AG04449 (cell line): ENCODE measurements at places on chromosomes 2 and 18.

- DNase-seq: no peak
Measured at GRCh38 chr18:8504880-8505435, 104.3 kb upstream of the RAB12 start.

- DNase-seq: no peak
Measured at GRCh38 chr2:108588070-108588668, 53.9 kb downstream of the LIMS1 start.

DNA sequence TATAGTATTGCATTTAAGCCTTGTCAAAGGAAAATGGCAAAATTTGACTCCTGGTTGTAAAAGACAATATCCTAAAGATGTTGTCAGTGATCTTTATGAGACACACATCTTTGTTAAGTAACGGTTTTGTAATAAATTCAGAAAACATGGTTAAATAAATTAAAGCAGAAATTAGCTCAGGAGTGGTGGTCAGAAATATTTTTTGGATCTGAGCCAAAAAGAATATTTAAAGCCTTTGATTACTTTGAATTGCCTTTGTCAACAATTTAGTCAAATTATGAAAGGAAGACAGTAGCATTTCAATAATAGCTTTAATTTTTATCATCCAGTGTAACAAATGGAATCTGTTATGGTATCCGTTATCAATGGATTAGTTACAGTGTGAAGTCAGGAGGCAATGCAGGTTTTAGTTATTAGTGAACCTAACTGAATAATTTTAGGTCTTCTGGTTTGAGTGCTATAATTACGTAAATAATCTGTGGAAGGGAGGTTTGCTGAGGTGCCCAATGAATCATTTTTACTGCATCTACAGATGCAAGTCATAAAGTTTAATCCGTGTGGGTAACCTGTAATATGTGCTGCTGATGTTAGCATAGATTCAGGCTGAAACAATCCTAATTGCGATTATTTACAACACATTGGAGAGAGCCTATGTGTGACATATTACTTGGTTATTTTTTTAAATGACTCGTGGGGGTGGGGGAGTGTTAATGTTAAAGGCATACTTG lies 42.7 kb downstream of the SMAD4 start:
- no peak for DNase-seq

- DNase-seq: no peak
Measured at GRCh38 chr2:127217470-127218325, 2.4 kb downstream of the CYP27C1 start.

GRCh38 chr2:188892636-188893035 lies 81.5 kb upstream of the COL3A1 start:
- no peak for DNase-seq

DNA sequence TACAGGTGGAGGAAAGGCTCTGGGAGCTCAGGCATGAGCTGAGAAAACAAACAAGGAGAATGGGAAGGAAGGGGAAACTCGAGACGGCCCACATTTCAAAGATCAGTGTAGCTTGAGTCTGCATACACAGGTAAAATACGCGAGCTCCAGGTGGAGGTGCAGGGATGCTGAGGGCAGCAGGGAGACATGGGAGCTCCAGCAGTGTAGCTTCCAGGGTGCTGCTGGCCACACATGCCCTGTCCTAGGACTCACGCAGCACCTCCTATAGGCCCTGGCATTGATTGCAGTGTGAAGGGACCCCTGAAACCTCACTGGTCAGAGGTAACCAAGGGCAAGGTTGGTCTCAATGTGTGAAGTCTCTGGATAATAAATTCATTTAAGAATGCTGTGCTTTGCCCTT lies 362.8 kb upstream of the HS6ST1 start:
- DNase-seq: no peak

GRCh38 chr2:18176679-18177215 lies 298.3 kb downstream of the KCNS3 start:
- DNase-seq: no peak

DNA sequence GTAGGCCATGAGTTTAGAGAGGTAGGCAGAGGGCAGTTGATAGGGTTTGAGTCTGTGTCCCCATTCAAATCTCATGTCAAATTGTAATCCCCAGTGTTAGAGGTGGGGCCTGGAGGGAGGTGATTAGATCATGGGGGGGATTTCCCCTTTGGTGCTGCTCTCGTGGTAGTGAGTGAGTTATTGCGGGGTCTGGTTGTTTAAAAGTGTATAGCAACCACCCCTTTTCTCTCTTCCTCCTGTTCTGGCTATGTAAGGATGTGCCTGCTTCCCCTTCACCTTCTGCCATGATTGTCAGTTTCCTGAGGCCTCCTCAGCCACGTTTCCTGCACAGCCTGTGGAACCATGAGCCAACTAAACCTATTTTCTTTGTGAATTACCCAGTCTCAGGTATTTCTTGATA lies 25.5 kb downstream of the MARCHF4 start:
- DNase-seq: no peak

GRCh38 chr2:3606370-3607201 lies 11.7 kb downstream of the COLEC11 start:
- no peak for DNase-seq

DNA sequence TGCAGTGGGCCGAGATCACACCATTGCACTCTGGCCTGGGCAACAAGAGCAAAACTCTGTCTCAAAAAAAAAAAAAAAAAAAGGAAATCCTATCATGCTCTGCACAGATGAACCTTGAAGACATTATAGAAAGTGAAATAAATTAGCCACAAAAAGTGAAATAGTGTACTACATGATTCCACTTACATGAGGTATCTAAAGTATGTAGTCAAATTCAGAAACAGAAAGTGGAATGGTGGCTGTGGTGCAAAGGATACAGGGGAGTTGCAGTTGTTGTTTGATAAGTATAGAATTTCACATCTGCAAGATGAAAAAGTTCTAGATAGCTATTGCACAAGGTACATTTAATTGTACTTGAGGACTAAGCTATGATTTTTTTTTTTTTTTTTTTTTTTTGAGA lies 5.2 kb downstream of the ZRANB3 start:
- no peak for DNase-seq

DNA sequence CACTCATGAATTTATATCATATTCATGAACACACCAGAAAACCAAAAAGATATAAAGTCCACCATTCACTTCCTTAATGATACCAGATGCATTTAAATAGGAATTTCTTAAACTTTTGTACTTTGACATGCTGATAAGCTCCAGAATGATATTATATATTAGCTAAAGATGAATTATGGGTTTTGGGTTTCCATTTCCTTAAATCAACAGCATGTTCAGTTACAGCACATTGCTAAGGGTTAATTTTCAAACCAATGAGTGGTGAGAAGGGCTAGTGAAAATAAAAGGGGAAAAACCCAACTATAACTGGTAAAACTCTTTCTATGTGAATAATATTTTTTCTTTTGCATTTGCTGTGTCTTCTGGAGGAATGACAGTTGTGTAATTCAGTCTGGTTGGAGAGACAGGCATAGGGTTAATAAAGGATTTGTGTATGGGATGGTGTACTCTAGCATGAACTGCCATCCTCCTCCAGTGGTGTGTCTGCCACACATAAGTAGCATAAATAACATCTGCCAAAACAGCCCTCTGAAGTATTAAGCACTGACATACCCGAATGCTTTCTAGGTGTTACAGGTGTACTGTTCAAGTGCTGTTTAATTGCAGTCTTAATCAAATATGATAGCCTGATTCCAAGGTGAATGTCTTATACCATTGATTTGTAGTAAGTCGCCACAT lies 19.3 kb upstream of the CPS1 start:
- no peak for DNase-seq
